ENCODE measurements at places on chromosomes 4 and X.

DNA sequence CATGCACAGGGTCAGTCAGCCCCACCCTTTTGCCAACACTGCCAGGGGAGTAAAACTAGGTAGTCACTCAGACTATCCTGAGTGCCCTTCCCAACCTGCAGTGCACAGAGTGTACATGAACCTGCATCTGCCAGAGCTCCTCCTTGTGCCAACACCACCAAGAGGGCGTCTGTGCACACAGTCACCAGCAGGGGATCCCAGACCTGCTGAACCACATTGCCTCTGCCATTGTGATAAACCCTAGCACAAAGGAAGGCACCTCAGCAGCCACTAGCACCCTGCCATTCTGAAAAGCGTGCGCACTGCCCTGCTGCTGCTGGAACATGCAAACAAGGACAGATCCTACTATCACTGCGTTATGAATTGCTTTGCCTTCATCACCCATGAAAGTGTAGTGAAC is 247.8 kb upstream of the POU3F4 start:
- DNase-seq, result no peak

- DNase-seq, result no peak
Observed at GRCh38 chrX:132034648-132035047, 11.5 kb downstream of the STK26 start.

DNA sequence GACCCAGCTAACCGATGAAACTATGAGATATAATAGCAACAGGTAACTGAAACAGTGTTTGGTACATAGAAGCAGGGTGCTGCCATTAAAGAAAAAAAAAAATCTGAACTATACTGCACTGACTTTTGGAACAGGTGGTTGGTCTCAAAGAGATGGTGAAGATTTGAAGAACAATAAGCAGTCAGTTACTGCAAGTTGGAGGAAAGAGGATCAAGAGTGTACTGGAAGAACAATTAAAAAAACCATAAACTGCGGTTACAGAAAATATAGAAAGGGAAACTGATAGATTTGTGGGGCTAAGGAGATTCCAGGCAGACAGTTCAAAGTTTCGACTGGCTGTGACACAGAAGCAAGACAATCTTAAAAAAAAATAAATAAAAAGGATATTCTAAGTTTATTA is 181.9 kb upstream of the TRAM1L1 start:
- no peak for DNase-seq

GRCh38 chr4:73208376-73208775 is 50.2 kb downstream of the ANKRD17 start:
- DNase-seq, result no peak

- DNase-seq, result no peak
Observed at GRCh38 chrX:49039598-49040375, 3.4 kb downstream of the TFE3 start.

- DNase-seq, result no peak
Observed at GRCh38 chr4:94523033-94523580, 71.4 kb downstream of the PDLIM5 start.

GRCh38 chr4:161554372-161554990 is 609.3 kb downstream of the FSTL5 start:
- no peak for DNase-seq

All from GM10248 (cell line).